ENCODE measurements at places on chromosomes 11 and 22.

DNA sequence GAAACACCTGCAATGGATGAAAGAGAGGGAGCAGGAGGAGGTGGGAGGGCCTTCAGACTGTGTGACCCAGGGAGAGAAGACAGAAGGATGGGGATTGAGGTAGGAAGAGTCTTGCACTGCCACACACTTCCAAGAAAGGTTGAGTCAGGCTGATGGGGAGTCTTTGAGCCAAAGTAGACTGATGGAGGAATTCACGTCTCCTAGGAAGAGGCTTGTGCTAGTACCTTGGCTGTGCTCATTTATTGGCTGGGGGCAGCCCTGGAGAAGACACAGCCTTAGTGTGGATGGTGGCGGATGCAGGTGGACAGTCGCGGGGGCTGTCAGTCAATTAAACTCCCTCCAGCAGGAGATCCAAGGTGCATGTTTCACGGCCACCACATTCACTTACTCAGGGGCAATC lies 16.2 kb upstream of the ACCSL start:
- no peak for DNase-seq

- no peak for DNase-seq
These were observed 82.5 kb downstream of the SBF2 start for GRCh38 chr11:10211470-10211869.

GRCh38 chr11:121240650-121241303 lies 51.8 kb upstream of the SC5D start:
- no peak for DNase-seq

DNA sequence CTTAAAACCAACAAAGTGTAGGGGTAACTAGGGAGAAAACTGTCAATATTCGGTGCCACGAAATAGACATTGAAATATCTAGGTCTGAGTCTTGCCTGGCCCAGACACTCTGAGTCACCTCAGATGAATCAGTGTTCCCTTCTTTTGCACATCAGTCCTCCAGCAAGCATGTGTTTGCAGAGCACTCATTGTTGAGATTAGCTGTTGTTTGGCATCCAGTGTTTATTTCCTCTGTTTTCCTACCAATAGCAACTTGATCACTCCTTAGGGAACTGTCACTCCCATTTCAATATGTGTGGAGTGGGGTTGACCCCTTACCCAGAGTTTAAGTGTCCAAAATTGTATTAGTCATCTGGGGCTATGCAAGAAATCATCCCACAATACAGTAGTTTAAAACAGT lies 4.7 kb upstream of the ASCC2 start:
- no peak for DNase-seq

DNA sequence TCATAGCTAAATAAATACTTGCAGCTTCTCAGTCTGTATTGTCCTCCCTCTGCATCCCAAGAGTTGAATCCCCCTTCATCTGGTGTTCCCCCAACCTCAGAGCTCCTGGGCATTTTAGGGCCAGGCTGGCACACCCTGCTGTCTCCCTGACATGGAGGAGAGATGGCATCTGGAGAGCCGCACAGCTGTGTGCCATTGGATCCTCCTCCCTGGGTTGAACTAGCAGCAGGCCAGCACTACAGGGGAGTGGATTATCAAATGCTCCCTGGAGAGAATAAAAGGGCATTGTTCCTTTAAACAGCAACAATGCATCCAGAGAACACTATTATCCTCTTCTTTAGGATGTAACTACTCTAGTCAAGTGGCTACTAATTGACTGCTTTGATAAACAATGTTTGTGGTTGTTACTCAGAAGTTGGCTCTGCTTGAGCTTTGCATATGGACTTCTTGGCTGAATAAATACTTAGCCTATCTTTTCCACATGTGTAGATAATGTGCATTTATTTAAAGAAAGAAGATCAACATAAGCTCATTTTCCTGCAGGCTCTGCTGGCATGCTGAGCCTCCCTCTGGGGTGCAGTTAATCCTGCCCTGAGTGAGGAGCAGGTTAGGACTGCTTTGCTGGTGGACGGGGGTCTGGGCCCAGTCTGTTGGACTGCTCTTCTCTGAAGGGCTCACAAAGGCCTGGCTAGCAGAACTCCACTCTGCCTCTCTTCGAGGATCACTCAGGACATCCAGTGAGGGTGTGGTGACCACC lies 897.2 kb downstream of the TBC1D22A start:
- no peak for DNase-seq

- no peak for DNase-seq
These were observed 143.0 kb downstream of the TBC1D22A start for GRCh38 chr22:46905415-46905814.

GRCh38 chr22:39690881-39691605 lies 120.5 kb downstream of the CACNA1I start:
- peak; percentile 30 for DNase-seq

GRCh38 chr11:69682221-69682620 lies 7.1 kb upstream of the LTO1 start:
- no peak for DNase-seq

All from CD4-positive, alpha-beta T cell treated with Interleukin-6 for 4 hours (primary cell).